Hepatocyte (in vitro differentiated cells): ENCODE measurements at places on chromosomes 2 and 18. TPM values are rescaled to one million over a fixed set of nuclear protein-coding genes. Genes with fewer than 3 reads are reported as not detected.

GRCh38 chr2:133424876-133425275 lies 143.4 kb downstream of the NCKAP5 start:
- no peak for DNase-seq

DNA sequence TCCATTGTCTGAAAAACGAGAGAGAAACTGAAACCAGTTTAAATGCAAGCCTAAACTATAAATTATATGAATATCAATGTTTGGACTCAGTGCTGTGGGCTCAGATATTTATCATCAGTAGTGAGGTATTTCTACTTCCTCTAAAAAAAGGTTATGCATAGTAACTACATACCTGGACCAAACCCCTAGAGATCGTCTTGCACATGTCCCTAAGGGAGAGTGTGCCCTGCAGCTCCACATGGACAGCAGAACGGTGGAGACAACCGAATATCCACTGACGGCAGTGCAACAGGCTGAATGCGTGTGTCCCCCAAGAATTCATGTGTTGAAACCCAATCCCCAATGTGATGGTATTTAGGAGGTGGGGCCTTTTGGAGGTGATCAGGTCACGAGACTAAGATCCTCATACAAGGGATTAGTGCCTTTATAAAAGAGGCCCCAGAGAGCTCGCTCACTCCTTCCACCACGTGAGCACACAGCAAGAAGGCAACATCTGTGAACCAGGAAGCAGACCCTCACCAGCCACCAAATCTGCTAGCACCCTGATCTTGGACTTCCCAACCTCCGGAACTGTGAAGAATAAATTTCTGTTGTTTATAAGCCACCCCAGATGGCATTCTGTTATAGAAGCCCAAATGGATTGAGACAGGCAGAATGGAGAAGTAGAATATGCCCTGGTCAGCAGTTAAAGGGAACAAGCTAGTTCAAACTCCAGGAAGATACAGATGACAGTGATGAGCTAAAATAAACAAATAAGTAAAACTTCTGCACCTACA lies 208.4 kb downstream of the ANAPC1 start:
- no peak for DNase-seq

DNA sequence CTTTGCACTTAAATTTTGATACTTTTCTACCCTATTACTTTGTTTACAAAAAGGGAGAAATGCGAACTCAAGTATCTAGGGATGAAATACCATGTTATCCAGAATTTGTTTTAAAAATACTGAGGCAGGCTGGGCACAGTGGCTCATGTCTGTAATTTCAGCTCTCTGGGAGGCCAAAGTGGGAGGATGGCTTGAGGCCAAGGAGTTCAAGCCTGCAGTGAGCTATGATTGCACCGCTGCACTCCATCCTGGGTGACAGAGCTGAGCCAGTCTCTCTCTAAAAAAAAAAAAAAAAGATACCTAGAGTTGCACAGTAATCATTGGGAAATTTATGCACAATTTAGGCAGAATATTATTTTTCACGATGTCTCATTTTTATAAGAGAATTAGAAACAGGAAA lies 12.4 kb upstream of the VAPA start:
- DNase-seq: no peak

DNA sequence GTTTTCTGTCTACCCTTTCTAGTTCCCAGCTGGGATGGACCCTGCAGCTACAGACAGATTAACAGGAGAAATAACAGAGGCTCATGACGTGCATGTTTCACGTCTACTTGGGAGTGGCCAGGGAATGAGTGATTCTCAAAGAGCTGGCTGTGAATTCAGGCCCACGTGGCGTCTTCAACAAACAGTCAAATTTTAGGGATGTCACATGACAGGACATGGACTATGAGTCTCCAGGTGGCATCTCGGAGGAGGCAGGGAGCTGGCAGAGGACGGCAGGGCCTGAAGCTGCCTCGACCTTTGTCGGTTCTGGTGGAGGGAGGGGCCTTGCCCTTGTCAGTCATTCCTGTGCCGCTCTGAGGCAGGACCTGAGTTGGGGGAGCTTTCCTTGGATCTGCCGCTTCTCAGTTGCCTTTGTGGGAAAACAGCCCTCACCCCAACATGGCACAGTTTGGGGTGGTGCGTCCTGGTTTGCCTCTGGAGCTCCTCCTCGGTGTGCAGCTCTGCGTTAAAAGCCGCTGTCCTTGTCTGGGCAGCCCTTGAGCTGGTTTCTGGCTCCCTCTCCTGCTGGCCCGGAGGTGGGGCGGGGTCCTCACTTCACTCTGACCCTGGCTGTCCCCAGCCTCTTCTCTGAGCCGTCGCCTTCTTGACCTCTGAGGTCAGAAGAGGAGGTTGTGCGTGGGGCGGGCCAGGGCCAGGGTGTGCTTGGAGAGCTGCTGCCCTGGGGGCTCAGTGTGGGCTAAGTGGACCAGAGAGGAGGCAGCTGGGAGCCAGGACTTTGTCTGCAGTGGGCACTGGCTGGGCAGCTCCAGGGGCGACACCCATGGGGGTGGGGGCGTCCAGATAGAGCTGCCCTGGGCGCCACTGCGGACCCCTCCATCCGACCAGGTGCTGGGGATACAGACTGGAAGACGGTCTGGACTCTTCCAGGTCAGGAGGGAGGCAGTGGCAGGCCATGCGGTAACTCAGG lies 12.1 kb upstream of the GAL3ST2 start:
- DNase-seq: no peak

DNA sequence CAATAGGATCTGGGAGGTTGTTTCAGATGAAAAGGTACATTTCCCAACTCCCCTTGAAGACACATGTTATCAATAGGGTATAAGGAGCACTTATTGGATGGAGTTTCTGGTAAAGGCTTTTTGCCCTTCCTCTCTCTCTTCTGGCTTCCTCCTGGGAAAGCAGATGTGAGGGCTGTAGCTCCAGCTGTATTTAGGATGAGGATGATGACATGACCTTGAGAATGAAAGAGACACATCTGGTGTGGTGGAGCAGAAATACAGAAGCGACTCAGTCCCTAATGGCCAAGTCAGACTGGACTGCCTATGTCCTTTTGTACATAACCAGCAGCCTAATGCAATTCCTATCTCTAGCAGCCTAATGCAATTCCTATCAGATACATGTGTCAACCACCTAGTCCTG lies 100.9 kb upstream of the NXPH2 start:
- DNase-seq: no peak

The TTR gene
- polyA plus RNA-seq: 3,342 and 4,943 TPM in 2 replicates

The ESCO1 gene
- 10.9 and 12.9 TPM in 2 replicates for polyA plus RNA-seq
